SJCRH30 (cell line): ENCODE measurements at places on chromosomes 5 and 9.

DNA sequence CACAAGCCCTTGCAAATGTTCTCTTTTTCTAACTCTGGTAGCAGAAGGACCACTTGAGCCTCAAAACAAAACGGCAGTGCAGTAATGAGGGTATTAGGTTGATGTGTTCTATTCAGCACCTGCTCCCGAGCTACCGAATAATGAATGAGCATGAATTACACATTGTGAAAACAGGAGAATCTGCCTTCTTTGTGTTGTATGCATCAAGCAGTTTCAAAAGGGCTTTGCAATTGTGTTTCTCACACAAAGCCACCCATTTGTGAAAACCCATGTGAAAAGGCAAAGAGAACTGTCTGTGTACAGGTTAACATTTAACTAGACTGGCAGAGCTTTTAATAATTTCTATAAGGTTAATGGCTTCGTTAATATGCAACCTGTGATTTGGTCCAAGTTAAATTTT lies 97.8 kb downstream of the STK32A start:
- DNase-seq = no peak

- no peak for DNase-seq
Measured at GRCh38 chr9:976943-977837, 735 bp downstream of the DMRT3 start.

DNA sequence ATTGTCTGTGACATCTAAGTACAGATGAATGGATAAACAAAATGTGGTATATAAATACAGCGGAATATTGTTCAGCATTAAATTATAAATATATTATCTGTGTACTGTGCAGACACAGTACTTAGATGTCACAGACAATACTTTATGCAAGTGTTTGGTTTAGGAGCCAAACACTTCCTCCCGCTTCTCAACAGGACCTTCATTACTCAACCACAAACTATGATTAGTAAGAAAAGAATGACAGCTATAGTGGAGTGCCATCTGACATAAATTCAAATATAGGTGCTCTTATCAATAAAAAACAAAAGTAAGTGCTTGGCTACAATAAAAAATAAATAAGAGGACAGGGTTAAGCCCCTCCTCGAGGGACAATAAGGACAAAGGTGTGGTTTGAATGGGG lies 38.9 kb upstream of the STX17 start:
- DNase-seq = no peak

DNA sequence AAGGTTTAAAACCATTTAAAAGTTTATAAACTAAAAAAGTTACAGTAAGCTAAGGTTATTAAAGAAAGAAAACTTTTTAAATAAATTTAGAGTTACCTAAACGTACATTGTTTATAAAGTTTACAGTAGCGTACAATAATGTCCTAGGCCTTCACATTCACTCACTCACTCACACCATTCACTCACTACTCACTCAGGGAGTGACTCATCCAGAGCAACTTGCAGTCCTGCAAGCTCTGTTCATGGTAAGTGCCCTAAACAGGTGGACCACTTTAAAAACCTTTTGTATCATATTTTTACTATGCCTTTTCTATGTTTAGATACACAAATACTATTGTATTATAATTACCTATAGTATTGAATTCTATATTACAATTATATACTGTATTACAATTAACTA lies 190.8 kb upstream of the RASA1 start:
- DNase-seq = no peak

- no peak for DNase-seq
Measured at GRCh38 chr9:125496313-125496834, 210.6 kb downstream of the MAPKAP1 start.

DNA sequence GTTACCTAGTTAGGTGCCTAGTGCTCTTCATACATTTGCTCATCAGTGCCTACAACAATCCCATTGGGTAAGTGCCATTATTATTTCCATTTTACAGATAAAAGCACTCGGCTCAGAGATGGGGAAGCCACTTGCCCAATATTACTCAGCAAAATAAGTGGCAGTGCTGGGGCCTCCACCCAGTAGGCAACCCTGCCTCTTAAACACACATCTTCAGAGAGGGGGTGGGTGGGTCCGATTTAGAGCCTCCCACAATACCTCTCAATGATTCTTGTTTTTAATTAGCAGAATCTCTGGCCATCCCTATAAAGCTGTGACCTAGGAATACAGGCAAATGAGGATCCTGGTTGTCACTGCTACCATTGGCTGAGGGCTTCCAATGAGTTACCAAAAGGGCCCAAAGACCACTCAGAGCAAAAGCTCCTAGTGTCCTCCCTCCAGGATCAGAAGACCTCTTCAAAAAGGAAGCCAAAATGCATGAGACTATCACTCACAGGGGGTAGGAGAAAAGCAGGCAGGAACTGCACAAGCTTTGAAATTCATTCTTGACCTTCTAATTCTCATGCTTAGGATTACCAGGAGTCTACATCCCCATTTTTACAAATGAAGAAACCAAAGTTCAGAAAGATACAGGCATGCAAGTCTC lies 36.1 kb upstream of the UBE2D2 start:
- DNase-seq = no peak

- DNase-seq = peak; percentile 94
Measured at GRCh38 chr5:59709346-59709821, 184.1 kb downstream of the PDE4D start.

GRCh38 chr5:144195448-144195847 lies 24.8 kb downstream of the KCTD16 start:
- DNase-seq = no peak

DNA sequence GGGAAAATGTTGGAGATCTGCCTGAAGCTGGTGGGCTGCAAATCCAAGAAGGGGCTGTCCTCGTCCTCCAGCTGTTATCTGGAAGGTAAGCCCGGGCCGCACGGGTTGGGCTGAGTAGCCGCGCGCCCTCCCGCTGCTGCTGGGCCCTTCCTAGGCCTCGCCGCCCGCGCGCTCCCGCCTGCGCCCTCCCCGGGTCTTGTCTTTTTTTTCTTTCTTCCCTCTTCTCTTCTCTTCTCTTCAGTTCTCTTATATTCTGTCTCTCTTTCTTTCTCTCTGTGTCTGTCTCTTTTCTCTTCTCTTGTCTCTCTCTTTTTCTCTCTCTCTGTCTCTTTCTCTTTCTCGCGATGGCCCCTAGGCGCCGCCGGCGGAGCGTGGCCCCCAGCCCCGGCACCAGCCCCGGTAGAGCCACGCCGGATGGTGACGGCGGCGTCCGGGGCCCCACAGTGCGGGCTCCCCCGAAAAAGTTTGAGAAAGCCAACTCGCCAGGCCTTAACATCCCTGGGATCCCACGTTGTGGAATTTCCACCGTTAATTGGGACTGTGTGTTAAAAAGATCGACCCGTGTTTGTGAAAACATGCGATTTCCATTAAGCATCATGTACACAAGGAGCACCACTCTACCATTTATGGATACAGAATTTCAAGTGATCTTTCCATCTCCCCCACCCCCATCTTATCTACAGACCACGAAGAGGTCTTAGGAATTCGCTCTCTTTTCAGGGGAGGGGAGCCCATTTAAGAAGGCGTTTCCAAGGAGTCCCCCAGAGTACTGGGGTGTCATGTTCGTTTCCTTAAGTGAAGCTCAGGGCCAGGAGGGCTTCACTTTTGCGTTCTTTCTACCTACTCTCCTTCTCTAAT lies 616 bp downstream of the ABL1 start:
- DNase-seq = peak; percentile 79

DNA sequence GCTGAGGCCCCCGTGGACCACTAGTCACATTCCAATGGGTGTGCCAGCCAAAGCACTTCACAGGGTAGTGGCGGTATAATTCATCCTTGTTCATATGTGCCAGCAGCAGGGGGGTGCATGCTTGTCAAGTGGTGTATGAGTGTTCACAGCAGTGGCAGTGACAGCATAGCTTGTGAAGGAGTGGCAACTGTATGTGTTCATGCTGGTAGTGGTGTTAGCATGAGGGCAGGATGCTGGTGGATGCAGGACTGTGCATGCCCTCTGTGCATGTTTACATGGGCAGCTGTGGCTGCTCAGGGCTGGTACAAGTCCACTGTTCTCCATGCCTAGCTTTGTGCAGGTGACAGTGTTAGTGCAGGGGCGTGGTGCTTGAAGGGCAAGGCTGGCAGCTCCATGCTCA lies 253.4 kb upstream of the DMAC1 start:
- DNase-seq = no peak

DNA sequence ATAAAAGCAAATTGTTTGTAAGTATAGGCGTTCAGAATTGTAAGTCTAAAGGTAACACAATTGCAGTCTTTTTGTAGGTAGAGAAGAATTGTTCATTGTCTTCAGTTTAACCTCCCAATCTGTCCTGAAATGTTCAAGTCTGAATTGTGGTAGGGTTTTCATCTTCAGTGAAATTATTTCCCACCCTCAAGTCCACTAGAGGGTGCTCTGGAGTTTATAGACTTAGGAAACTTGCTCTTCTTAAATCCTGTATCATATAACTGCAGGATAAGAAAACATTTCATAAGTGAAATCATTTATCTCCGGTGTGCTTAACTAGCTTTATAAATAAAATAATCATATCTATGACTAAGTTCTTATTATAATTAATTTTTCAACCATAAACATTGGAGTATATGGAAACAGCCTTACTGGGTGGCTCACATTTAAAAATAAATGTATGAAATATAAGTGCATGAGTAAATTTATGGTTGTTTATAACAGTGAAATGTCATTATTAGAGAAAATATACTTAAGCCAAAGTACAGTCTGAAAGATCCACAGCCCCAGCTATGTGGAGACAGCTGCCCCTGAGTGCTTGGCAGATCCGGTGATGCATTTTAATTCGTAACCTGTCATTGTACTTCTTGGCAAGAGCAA lies 182.4 kb upstream of the OTULINL start:
- no peak for DNase-seq

- DNase-seq = peak; percentile 45
Measured at GRCh38 chr5:119323601-119324000, 32.2 kb upstream of the TNFAIP8 start.

DNA sequence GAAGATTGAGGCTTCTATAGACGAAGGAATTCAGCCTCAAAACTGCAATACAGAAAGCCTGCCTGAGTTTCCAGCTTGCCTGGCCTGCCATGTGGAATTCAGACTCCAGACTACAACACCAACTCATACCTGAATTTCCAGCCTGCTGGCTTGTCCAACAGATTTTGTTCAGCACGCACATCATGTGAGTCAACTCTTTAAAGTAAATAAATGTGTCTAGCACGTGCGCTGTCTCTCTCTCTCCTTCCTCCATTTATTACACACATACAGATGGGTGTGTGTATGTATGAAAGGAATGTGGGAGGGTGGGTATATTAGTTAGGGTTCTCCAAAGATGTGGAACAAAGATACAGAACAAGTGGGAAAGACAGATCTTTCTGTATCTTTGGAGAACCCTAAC lies 82.4 kb upstream of the TAS2R1 start:
- no peak for DNase-seq

GRCh38 chr9:19409401-19410194 lies 789 bp downstream of the ACER2 start:
- DNase-seq = peak; percentile 35

GRCh38 chr9:106560540-106560939 lies 302.4 kb upstream of the ZNF462 start:
- DNase-seq = peak; percentile 27

DNA sequence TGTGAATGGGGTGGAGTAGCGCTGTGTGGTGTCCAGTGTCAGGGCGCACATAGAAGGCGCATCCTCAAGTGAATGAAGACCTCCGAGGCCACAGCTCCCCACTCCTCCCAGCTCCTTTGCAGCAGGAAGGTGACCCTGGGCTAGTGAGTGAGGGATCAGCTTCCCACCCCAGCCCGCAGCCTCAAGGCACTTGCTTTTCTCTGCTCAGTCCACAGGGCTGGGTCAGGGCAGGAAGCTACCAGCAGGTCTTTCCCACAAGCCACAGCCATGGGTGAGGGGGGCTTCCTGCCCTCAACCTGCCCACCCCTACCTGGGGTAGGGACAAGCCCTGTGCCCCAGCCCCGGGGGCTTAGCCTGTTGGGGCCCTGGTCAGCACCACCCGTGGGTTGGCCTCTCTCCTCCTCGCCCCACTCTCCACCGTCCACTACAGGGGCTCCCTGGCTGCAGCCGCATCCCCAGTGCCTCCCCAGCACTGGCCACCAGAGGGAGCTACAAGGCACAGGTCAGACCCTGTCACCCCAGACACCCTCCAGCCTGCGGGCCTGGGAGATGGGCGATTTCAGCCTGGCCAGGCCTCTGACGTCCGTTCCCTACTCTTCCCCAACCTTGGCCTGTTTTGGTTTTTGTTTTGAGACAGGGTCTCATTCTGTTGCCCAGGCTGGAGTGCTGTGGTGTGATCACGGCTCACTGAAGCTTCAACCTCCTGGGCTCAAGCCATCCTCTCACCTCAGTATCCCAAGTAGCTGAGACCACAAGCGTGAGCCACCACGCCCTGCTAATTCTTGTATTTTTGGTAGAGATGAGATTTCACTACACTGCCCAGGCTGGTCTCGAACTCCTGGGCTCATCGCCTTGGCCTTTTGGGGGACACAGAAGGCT lies 1.3 kb upstream of the ABCA2 start:
- DNase-seq = peak; percentile 87

- no peak for DNase-seq
Measured at GRCh38 chr5:59620535-59621212, 272.9 kb downstream of the PDE4D start.

GRCh38 chr9:87684627-87685219 lies 41.2 kb upstream of the CTSL start:
- no peak for DNase-seq

GRCh38 chr5:172283020-172283861 lies at the start of gene UBTD2:
TSS of gene UBTD2 (minus strand) at chr5:172283764. CDS start at chr5:172283665, 99 bp downstream.
- peak; percentile 89 for DNase-seq
